Right cardiac atrium (tissue), 5 donors: ENCODE measurements at places on chromosomes 11 and 22. TPM values are rescaled to one million over a fixed set of nuclear protein-coding genes. Genes with fewer than 3 reads are reported as not detected.

The SHISA8 gene
- 0.95 TPM for polyA plus RNA-seq

The IFT27 gene
- 32.5 TPM for polyA plus RNA-seq

The RASL10A gene
- 1.2 TPM for polyA plus RNA-seq

The POU2AF1 gene
- polyA plus RNA-seq: not detected

The PCSK7 gene
- polyA plus RNA-seq: 25.7 TPM

The KCNJ1 gene
- polyA plus RNA-seq: 0.09 TPM

The ARHGEF12 gene
- polyA plus RNA-seq: 26.1 TPM

The EI24 gene
- polyA plus RNA-seq: 33.8 TPM

The BACE1 gene
- polyA plus RNA-seq: 6.6 TPM

The POU2AF3 gene
- polyA plus RNA-seq: 0.61 TPM

The ACRV1 gene
- polyA plus RNA-seq: not detected

The C11orf52 gene
- 4.1 TPM for polyA plus RNA-seq

The MUC6 gene
- 0.05 TPM for polyA plus RNA-seq

The OR52H1 gene
- polyA plus RNA-seq: not detected

The DERL3 gene
- polyA plus RNA-seq: 5.0 TPM

The FOLR2 gene
- polyA plus RNA-seq: 11.9 TPM

The DMC1 gene
- polyA plus RNA-seq: 6.5 TPM

The ZP1 gene
- polyA plus RNA-seq: 0.16 TPM

The IRAG1 gene
- polyA plus RNA-seq: 5.3 TPM

The GDPD4 gene
- polyA plus RNA-seq: 0.52 TPM

The SNX19 gene
- polyA plus RNA-seq: 17.3 TPM

The C11orf65 gene
- 0.54 TPM for polyA plus RNA-seq

The CDKN1C gene
- polyA plus RNA-seq: 27.6 TPM
